ENCODE measurements at places on chromosomes 12 and 14.

DNA sequence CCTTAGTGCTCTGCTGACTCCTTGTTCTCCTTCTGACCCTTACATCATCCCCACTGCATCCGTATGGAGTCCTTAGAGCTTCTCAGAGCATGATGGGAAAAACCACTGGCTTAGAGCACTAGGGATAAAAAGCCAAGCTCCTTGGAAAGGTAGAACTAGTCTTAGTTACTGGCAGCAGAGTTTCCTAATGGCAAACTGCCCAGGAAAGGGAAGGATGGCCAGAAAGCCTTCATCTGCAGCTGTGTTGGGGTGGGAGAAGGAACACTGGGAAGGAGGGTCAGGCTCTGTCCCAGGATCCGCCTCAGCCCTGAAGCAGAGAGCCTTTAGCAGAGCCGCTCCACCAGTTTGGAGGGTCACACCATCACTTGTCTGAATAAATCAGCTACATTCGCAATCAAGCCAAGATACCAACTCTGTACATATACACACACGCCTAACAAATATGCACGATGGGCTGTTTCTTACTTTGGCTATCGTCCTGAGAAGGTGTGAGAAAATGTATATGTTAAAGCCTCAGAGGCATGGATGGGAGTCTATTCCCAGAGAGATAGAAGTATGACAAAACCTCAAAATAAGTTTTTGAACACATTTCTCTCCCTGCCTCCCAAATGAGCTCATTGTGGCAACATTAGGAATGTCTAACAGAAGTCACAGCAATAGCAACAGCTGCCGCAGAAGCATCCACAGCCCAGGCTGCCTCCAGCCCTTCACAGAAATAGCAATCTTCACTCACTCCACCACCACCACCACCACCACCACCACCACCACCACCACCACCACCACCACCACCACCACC, 18.6 kb upstream of the GALNT8 start:
- DNase-seq: no peak

- no peak for DNase-seq
Measured at GRCh38 chr12:76445462-76445861, 97.2 kb upstream of the BBS10 start.

DNA sequence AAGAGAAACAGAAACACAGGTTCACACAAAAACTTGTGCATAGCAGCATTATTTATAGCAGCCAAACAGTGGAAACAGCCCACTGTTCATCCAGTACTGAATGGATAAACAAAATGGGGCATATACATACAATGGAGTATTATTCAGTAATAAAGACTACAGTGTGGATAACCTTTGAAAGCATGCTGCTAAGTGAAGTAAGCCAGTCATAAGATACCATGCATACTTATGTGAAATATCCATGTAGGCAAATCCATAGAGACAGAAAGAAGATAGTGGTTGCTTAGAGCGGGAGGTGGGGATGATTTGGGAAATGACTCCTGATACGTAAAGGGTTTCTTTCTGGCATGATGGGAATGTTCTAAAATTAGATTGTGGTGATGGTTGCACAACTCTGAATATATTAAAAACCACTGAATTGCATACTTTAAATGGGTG, 99.4 kb downstream of the CRADD start:
- DNase-seq: no peak

DNA sequence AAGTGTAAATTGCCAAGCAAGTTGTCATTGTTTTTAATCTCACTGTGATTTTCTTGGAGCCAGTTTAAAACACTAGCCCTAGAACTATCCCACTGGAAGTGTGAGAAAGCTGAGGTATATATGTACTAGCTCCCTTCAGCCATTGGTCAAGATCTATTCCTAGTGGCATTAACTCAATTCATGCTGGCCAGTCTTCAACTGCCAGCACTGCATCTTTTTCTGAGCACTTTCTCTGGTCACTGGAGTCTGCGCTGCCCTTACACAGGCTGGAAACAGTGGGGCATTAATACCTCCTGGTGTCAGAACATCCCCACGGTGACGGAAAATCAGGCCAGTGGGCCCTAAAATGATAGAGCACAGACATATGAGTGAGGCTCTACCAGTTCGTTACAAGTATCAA, 4.0 kb upstream of the NOVA1 start:
- DNase-seq: no peak

- no peak for DNase-seq
Measured at GRCh38 chr12:76946446-76946845, 67.6 kb upstream of the CSRP2 start.

DNA sequence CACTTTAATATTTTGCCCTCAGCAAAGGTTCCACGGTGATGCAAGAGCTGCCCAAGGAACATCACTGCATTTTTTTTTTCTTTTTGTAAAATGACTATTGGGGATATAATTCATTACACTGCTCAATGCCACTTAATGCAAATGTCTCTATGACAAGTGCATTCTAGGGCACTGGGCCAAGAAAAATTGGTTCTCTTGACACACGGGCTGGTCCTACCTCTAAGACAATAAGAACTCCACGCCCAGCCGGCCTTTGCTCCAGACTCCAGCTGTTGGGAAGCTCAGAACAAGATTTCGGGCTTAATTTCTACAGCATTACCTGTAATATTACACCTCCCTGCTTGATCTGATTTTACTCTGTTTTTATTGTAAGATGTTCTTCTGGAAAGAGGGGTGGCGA, 48.8 kb upstream of the VRK1 start:
- DNase-seq: no peak

- DNase-seq: no peak
Measured at GRCh38 chr12:29610473-29611170, 113.1 kb upstream of the OVCH1 start.

- DNase-seq: no peak
Measured at GRCh38 chr14:103055695-103056094, 1.7 kb downstream of the CDC42BPB start.

GRCh38 chr12:67832155-67832554, 157.1 kb upstream of the IFNG-AS1 start:
- no peak for DNase-seq

DNA sequence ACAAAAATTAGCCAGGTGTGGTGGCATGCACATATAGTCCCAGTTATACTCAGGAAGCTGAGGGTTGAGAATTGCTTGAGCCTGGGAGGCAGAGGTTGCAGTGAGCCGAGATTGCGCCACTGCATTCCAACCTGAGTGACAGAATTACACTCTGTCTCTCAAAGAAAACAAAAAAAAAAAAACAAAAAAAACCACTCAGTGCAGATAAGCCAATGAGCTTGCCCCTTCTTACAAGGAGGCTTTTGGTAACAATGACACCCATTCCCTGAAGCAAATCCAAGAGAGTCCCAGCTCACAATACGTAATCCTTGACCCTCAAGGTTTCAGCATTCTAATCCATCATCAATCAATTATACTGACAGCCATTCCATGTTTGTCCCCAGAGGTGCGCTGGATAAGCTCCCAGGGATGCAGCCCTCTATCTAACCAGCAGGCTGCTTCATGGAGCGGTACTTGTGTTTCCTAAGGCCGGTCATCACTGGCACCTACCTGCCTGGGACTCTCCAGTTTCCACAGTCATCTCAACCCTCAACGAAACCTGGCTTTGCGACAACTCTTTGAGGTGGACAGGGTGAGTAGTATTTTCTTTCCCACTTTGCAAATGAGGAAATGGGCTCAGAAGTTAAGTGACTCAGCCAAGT, 12.4 kb downstream of the GCN1 start:
- no peak for DNase-seq

GRCh38 chr14:30928462-30928861, 54.1 kb downstream of the COCH start:
- DNase-seq: no peak

GRCh38 chr12:132276827-132277373, 52.5 kb downstream of the GALNT9 start:
- DNase-seq: no peak

- DNase-seq: no peak
Measured at GRCh38 chr14:28757786-28758185, 8.8 kb upstream of the FOXG1 start.

DNA sequence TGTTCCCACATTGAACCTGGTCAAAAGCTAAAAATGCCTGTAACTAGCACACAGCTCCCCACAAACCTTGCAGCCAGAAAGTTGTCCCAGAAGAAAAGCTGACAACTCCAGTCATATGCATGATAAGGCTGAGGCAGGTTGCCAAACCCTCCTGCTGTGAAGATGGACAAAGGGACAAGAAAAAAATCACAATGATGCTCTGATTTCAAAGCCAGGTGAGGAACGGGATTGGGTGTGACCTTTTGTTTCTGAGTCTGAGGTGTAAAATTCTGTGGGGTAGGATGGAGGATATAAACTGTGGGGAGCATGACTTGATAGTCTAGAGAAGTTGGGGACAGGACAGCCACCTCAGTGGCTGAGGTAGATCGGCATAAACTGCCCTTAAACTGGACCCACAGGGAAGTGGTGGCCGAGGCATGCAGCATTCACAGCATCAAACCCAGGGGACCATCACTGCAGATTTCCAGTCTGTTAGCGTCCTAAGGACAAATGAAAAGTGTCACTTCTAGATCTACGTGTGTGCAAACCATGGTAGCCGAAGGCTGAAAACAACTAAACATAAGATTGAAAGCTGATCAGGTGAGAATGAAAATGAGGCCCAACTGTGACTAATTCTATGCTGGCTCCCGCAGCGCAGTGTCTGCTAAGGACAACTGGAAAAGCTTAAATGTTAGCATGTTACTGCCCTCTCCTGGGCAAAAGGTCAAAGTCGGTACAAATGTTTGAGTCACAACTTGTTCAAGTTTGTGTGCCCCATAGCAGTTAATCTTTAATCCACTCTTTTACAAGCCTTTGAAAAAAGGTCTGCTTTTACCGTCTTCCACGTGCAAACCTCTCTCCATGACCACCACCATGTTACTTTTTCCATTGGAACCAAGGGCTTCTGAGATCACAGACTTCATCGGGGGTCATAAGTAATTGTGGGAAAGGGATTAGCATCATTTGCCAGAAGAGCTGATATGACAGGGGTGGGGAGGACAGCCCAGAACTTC, 39.8 kb downstream of the GRIN2B start:
- no peak for DNase-seq

- DNase-seq: no peak
Measured at GRCh38 chr12:103688376-103689063, 101.4 kb downstream of the STAB2 start.

GRCh38 chr14:44963775-44964380, 1.9 kb downstream of the TOGARAM1 start:
- no peak for DNase-seq

- DNase-seq: no peak
Measured at GRCh38 chr14:52044791-52045522, 23.9 kb downstream of the NID2 start.

DNA sequence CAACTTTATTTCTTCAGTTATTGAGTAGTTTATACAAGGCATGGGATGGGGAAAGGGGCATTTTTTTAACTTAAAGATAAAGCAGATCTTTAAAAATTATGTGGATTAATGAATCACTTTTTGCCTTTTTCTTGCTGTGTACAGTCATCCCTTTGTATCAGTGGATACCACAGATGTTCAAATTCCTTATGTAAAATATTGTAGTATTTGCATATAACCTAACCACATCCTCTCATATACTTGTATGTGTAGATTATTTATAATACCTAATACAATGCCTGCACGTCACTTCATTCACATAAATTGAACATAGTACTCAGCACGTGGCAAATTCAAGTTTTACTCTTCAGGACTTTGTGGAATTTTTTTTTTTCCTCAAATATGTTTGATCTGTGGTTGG, 66.5 kb upstream of the MON2 start:
- no peak for DNase-seq

- DNase-seq: no peak
Measured at GRCh38 chr14:58646479-58646878, 8.7 kb downstream of the DACT1 start.

- DNase-seq: no peak
Measured at GRCh38 chr14:72683787-72684186, 210.1 kb downstream of the DPF3 start.

DNA sequence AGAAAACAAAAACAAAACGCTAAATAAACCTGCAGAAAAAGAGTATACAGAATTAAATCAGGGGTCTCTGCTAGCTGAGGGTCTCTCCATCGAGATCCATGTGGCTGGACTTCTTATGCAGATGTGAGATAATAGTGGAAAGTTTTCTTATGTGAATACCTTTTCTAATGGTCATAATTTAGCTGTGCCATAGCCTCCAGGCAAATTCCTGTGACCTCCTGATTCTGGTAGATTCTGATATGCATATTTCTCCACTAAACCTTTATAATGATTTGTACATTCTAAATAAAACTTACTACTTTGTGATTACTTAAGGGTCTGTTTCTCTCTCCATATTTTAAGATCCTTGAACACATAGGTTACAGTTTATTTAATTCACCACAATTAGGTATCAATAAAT, 1002.6 kb downstream of the GALC start:
- no peak for DNase-seq

DNA sequence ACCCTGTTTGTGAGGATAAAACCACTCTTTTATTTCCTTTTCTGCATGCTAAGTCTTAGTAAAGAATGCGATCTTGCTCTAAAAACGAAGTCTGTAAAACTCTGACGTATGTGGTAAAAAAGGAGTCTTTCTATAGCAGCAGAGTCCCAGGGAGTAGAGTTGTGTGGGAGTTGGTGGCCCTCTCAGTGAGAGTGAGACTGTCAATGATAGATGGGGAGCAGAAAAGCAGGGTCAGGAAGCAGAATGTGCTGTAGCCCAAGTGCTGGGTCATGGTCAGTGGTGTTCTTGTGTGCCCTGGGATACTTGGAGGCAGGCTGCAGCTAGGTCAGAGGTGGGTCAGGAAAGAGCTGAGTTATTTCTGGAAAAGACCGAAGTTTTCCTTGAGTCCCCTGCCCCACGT, 20.3 kb upstream of the GPR33 start:
- no peak for DNase-seq

DNA sequence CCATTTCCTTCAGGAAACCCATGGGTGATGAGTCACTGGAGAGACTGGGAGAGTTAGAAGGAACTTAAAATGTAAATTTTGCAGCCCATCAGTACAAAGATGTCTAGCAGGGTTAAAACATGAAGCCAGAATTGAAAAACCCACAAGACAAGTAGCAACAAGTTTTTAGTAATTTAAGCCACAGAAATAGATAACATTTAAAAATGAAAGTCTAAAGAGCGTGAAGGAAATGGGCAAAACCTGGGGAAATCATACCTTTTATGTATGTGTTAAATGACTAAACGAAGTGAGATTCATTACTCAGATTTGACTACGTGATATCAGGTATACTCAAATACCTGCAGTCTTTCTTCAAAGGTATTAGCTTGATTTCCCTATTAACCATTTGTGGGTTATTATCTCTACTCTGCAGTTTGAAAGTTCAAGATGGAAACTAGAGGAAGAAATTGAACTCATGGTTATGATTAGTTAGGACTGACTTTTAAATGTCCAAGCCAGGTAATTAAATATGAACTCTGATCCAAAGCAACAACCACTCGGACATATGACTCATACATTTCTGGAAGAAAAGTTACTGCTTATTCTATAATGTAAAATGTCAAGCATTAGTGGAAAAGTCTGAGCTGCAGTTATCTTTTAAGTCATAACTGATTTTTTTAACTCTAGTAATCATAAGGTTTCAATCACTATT, 84.1 kb downstream of the ITPR2 start:
- DNase-seq: no peak

DNA sequence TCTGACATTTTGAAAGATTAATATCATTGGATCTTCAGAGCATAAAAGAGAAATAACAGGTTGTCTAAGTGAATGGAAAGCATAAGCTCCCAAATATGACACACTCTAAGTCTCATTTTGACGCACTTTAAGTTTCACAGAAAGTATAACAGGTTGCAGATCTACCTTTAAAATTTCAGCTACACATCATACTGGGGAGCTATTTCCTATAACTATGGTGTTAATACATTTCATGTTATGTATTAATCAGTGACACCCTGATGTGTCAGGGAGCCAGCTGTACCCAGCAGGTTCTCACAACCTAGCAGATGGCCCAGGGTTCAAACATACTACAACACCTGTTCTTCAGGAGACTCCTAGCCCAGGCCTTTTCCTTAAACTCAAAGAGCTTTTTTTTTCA, 31.1 kb upstream of the TMX1 start:
- DNase-seq: no peak

Measured in stimulated activated CD8-positive, alpha-beta memory T cell treated with anti-CD3 and anti-CD28 coated beads, Interleukin-4, amount 100 ng/mL, for 1 hour (primary cell).